Nephron progenitor cell (in vitro differentiated cells): ENCODE measurements at places on chromosomes 3 and 15.

DNA sequence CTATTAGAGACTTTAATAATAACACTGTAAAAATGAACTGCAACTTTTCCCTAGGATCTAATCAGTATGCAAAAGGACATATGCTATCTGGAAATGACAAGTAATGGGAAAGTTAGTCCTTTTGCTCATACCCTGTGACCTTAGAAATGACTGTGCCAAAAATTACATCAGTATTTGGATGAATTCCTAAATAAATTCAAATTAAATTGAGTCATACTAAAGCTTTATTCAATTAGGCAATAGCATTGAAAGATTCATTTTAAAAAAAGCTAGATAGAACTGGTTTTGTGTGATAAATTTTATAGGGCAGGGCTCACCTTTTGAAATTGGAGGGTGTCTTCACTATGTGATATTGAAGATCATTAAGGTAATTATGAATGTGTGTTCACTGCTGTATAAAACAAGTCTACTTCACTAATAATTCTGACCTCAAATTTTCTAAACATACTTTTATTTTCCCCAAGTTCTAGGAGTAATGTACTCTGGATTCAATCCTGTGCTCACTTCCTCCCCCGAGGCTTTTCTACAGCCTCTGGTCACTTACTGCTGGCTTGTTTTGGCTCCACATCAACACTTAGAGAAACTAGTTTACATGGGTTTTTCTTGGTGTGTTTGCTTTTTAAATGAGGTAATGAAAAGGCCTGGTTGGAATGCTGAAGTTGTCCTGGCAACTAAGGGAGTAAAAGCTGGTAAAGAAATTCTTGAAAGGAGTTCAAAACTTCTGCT is 44.4 kb upstream of the SPTSSB start:
- no peak for DNase-seq

DNA sequence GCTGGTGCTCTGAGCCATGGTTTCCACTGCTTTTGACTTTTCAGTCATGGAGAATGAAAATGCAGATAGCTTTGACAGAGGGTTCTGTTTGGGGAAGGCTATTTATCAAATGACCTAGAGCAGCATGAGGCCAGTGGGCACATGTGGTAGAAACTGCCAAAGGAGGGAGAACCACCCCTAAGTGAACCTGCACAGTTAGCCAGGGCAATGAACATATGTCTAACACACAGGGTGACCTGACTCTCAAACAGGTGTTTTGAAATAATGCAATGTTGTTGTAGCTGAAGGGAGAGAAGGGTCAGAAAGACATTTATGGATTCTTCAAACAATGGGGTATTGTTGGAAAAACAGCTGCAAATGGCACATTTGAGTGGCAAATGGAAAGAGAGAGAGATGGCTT is 174.4 kb upstream of the FAM3D start:
- no peak for DNase-seq

GRCh38 chr3:183357564-183358079 is 70.8 kb downstream of the MCF2L2 start:
- no peak for DNase-seq

DNA sequence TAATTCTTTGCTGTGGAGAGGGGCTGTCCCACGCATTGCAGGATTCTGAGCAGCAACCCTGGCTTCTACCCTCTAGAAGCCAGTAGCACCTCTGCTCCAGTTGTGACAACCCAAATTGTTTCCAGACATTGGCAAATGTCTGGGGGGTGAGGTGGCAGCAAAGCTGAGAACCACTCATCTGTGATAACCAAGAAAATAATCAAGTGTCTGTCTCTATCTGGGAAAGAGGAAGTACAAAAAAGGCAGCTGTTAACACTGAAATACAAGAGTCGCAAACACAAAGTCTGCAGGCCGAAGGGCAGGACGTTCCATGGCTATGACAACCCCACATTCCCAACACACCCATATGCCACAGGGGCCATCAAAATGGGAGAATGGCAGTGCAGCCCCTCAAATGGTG is 42.2 kb upstream of the GNB5 start:
- DNase-seq, result no peak

GRCh38 chr3:157532529-157533297 is 29.5 kb upstream of the VEPH1 start:
- DNase-seq, result peak; percentile 31

- DNase-seq, result no peak
These were observed 293.7 kb downstream of the ARPP21 start for GRCh38 chr3:35932995-35933394.

DNA sequence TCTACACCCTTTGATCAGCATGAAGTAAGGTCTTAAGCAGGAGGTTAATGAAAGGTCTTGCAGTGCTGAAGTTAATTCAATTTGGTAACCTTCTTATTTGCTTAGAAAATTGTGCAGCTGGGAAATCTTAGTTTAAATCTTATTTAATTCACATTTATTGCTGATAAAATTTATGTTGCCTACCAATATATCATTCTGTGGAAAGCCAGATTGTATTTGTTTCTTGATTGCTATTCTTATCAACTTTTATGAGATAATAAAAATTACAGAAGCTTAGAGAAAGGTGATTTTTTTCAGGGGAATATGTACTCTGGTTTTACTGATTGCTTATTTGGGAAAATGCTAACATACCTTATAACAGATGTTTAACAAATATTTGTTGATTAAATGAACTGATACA is 64.0 kb upstream of the PAQR5 start:
- DNase-seq, result no peak

DNA sequence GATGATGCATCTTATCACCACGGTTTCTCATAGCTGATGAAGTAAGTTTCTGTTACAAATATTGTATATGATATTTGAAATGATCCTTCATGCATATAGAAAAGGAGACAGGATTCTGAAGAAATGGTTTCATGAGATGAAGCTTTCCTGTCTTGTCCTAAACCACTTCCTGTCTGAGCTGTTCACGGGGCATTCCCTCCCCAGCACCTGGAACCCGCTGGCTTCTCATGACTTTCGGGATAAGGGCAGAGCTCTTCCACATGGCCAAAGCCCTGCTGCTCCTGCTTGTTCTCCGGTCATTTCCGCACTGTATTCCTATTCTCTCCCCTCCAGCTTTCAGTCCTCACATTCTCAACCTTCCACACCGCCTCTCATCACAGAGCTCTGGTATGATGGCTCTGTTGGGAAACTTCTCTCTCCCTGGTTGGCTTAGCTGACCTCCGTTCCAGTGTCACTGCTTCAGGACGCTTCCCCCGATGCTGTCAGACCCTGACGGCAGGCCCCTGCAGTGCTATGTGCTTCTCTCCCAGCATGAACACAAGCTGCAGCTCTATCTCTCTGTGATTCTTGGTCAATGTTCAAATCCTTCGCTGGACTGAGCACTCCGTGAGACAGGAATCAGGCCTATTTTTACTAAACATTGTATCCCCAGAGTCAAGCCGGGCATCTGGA is 86.9 kb upstream of the HERC1 start:
- DNase-seq, result peak; percentile 27

- DNase-seq, result no peak
These were observed 194.1 kb downstream of the TPRG1 start for GRCh38 chr3:189365609-189366564.

- no peak for DNase-seq
These were observed 25.5 kb downstream of the B3GNT5 start for GRCh38 chr3:183278479-183279088.

- peak; percentile 65 for DNase-seq
These were observed 57.7 kb downstream of the CNTN4 start for GRCh38 chr3:2156244-2156847.

- no peak for DNase-seq
These were observed 5.3 kb downstream of the ULK3 start for GRCh38 chr15:74837482-74838136.

GRCh38 chr3:166275024-166275390 is 437.8 kb upstream of the BCHE start:
- DNase-seq, result no peak

DNA sequence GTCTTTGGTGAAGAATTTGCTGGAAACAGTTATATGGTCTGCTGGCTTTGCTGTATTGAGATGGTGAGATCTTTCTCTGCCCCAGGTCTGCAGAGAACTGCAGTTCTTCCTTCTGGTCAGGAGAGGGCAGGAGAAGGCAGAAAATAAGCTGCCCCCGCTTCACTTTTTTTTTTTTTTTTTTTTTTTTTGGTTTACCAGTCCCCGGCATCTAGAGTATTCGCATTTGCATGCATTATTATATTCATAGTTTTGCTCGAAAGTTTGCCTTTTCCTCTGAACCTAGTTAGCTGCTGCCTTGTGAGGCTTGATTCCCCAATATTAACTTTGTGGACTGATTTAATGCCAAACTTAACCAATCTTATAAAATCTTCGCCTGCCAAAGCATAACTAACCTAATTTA is 10.6 kb upstream of the PARL start:
- DNase-seq, result peak; percentile 21

GRCh38 chr3:38119821-38120692 is 16.9 kb downstream of the ACAA1 start:
- no peak for DNase-seq

DNA sequence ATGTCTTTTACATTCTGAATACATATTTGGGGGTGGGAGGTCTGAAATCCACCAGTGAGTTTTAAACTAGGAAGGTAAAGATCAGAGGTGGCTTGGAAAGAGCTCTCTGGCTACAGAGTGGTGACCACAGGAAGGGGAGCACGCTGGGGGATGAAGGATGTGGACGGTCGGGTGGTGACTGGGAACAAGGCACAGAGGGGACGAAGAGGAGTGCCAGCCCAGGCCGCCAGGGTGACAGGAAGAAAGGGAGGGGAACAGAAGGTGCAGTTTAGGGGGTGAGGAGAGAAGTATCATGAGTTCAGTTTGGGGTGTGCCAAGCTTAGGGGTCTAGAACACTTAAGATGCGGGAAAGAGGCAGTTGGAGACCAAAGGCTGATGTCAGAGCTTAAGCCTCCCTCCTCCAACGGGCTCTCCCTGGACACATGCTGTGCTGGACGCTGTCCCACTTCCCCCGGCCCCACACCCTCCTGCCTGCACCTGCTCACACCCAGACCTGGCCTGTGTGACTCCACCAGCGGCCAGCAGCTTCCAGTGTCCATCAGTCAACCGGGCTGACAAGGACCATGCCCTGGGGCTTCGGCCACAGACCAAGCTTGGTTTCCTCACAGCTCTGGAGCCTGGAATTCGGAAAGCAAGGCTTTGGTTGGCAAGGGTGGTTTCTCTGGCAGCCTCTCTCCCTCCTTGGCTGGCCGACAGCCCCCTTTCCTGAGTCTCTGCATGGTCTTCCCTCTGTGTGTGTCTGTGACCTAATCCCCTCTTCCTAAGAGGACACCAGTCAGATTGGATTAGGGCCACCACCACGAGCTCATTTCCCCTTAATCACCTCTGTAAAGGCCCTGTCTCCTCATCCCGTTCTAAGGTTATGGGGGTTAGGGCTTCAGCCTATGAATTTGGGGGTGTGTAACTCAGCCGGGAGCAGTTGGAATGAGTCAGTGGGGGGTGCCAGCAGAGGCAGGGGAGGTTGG is 120.4 kb upstream of the IQSEC1 start:
- DNase-seq, result no peak

DNA sequence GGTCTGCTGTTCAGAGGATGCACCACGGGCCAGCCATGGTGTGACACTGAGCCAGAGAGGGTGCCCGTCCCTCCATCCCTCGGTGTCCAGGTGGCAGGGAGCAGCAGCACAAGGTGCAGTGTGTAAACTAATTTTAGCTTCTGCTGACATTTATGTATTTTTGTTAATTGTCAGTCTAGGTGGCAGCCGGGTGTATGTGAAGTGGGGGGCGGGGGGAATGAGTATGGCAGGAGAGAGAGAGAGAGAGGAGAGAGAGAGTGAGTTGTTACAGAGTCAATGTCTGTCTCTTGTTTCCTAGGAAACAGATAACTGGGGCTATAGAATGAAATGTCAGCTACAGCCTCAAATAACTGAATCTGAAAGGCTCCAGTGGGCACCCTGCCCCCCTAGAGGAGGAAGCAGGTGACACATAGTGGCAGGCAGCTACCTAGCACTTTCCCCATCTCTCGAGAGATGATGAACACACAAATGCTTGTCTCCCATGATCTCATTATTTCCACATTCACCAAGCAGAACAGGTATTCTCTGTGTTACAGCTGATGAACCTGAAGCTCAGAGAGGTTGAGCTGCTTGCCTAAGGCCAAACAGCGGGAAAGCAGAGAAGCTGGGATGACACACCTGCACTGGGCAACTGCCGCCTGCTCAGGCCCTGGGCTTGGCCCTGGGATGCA is 24.7 kb downstream of the RASGRF1 start:
- no peak for DNase-seq

DNA sequence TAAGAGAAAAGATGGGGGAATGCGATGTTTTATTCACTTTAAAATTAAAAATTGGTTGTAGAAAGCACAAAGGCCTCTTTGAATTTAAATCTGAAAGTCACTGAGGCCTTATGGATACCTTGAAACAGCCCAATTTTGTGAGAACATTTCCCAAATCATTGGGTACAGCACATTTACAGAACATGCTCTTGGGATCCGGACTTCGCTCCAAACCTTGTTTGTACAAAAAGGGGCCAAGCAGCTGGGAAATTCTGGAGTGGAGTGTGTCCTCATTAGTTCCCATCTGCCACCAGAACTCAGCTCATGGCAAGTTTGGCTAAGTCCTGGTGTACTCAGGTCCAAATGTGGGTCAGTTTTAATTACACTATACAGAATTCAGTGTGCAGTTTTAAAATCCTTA is 254.2 kb downstream of the ZBTB20 start:
- DNase-seq, result no peak

DNA sequence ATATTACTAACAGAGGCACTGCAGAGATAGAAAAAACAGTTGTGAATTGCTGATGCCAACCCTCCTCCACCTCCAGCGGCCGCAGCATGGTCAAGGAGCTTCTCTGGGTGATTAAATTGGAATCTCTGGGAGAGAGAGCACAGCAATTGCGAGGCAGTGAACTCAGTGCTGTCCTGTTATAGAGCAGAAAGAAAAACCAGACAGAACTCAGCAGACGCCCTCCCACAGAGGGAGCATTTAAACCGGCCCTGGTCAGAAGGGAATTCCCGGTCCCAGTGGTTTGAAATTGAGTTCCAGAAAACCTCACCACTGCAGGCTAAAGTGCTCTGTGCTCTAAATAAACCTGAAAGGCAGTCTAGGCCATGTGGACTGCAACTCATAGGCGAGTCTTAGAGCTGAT is 175.4 kb downstream of the SQOR start:
- no peak for DNase-seq

DNA sequence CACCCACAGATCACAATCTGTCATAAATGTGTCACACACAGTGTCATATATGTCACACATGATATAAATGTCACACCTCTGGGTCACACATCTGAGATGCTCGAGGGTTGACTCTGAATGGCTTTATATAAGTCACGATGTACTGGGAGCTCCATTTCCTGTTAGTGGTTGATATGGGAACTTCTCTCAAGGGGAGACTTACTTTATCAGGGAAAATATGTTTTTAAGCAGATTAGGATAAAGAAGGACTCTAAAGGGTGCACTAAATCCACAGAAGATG is 83.9 kb upstream of the MEF2A start:
- DNase-seq, result no peak

- peak; percentile 40 for DNase-seq
These were observed 919 bp downstream of the IDH2 start for GRCh38 chr15:90101130-90101968.

DNA sequence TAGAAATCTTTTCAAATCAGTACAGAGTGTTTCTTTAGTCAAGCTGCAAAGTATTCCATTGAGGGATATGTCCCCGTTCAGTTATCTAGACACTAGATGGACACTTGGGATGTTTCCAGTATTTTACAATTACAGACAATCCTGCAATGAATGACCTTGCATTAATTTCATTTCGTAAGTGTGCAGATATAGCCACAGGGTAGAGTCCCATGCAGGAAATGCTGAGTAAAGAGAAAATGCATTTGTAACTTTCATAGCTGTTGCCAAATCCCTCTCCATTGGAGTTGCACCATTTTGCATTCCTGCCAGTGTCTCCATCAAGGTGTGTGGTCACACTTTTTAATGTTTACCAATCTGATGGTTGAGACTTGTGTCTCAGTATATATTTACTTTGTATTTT is 92.5 kb downstream of the LIPC start:
- DNase-seq, result no peak

GRCh38 chr3:169663951-169664820 is 674 bp upstream of the MECOM start:
- DNase-seq, result peak; percentile 50
